ENCODE measurements at places on chromosomes 4 and X.

- DNase-seq: no peak
Measured at GRCh38 chrX:39941332-39941920, 156.3 kb downstream of the BCOR start.

- peak; percentile 31 for DNase-seq
Measured at GRCh38 chr4:106369456-106370060, 980 bp upstream of the GIMD1 start.

- DNase-seq: no peak
Measured at GRCh38 chr4:85707611-85708010, 232.7 kb downstream of the ARHGAP24 start.

GRCh38 chr4:23614284-23614892 lies 275.5 kb downstream of the PPARGC1A start:
- DNase-seq: no peak

DNA sequence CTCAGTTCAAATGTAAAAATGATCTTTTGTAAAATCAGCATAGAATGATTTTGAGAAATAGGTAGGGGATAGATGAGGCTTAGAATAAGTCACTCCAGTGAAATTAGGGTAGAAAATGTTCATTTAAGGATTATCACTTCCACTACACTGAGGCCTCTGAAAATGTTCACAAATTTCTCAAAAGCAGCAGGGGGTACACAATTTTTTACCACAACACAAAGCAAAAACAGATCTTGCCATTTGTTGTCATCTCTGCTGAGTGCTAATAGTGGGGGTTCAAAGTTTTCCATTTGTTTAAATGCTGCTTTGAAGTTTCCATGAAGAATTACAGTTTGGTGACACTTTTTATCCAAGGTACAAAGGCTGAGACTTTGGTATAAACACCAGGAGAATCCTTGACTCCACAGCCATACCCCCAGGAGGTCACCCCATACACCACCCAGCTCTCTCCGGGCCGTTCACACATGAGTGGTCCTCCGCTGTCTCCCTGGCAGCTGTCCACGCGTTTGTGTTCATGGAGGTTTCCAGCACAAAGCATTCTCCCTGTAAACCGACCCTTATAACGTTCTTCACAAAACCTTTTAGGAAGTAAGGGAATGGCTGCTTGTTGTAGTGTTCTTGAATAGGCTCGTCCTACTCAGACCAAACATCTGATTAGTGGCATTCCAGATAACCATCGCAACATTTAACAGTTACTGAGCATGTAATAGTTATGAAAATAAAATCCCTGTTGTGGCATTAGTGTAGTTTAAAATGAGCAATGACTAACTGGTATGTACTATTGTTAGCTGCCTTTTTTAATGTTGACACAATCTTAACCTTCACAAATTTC lies 71.0 kb downstream of the PRSS12 start:
- peak; percentile 23 for DNase-seq

- DNase-seq: no peak
Measured at GRCh38 chr4:173002830-173003561, 165.6 kb upstream of the GALNT7 start.

- DNase-seq: no peak
Measured at GRCh38 chr4:101885574-101885973, 95.0 kb downstream of the BANK1 start.

DNA sequence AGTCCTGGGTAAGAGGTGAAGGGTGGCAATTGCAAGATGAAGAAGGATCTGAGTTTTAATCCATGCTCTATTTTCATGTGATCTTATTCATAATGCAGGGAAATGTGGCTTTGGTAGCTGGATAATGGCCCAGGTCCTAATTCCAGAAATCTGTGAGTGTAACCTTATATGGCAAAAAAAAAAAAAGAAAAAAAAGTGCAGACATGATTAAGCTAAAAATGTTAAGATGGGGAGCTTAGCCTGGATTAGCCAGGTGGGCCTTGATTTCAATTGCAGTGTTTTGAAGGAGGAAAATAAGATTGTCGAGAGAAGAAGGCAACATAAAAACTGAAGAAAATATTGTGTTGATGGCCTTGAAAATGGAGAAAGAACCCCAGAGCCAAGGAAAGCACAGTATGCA lies 867.7 kb upstream of the HS3ST1 start:
- DNase-seq: no peak

GRCh38 chr4:187236209-187236890 lies 512.7 kb upstream of the FAT1 start:
- DNase-seq: peak; percentile 36

DNA sequence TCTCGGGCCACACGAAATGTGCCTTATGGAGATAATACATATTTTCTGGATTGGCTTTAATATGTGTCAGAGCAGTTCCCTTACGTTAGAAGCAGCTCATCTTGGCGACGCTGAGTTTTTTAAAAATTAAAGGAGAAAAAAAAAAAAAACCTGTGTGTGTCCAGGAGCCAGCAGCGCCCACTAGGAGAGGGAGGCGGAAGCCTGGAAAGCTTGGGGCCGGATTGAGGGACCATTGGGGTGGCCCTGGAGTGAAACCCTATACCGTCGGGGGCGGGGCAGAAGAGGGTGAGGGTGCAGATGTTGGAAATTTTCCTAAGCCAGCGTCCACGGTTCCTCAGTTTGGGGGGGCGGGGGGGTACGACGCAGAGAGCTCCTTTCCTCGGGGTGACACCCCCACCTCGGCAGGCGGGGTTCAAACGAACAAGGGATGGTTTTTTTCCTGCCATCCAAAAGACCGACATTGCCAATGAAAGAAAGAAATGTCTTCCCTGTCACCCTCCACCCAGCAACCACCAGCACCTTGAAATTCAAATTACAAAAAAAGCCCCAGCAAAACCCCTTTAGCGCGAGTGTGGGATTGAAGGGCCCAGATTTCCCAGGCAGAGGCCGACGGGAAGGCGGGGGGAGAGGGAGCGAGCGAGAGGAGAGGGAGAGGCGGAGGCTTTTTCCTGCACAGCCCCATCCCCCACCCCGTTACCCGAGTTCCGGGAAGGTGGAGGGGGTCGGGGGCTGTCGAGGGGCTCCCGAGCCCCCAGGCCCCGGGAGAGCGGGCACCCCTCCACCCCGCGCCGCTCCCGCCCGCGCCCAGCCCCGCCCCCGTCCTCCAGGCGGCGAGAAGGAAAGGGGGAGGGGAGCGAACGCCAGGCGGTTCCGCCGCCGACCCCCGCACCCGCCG lies 859 bp downstream of the SMARCA1 start:
- peak; percentile 62 for DNase-seq
